Cerebellum (tissue), 4 donors: ENCODE measurements at places on chromosomes 1 and 21.

DNA sequence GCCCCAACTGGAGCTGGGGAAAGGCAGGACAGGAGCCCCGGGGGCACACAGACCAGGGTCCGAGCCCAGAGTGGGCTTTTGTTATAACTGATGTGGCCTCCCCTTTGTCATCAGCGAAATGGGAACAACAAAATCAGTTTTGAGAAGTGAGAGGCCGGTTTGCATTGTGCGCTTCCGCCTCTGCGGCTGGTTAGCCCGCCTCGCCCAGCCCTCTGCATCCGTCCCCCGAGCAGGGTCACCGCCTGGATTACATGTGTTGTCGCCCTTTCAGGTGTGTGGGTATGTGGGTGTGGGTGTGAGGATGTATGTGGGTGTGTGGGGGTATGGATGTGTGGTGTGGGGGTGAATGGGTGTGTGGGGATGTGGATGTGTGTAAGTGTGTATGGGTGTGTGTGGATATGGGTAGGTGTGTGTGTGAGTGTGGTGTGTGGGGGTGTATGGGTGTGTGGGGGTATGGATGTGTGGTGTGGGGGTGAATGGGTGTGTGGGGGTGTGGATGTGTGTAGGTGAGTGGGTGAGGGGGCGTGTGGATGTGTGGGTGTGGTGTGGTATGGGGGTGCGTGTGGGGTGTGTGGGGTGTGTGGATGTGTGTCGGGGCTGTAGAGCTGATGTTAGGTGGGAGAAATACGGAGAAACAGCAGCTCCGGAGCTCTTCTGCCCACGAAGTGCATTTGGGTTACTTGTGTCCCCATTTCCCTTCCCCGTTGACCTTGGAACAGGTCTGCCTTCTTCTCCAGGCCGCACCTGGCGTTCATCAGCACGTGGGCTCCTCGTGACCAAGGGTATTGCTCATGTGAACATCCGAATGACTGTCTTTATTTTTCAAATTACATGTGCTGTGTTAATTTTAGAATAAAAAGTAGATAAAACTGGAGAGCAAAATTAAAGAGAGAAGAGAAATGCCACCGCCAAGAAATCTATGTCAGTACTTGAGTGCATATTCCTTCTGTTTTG, 67.6 kb downstream of the FHAD1 start:
- DNase-seq, result no peak

- no peak for DNase-seq
Observed at GRCh38 chr1:224262373-224263054, 67.5 kb downstream of the NVL start.

DNA sequence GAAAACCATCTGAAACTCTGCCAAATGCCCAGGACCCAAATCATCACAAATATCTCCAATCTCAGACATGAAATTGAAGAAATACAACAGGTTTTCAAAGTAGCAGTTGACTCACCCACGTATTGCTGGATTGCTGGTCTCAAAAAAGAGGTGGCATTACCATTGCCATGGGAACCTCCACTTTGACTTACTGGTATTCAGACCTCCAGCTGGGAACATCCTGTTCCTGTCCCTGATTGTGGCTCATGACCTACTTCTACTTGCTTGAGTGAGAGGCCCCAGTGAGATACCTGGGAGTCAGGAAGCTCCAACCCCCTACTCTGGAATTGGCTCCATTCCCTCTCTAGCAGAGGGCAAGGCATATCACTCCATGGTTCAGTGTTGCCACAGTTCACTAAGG, 64.6 kb downstream of the NMNAT2 start:
- DNase-seq, result no peak

DNA sequence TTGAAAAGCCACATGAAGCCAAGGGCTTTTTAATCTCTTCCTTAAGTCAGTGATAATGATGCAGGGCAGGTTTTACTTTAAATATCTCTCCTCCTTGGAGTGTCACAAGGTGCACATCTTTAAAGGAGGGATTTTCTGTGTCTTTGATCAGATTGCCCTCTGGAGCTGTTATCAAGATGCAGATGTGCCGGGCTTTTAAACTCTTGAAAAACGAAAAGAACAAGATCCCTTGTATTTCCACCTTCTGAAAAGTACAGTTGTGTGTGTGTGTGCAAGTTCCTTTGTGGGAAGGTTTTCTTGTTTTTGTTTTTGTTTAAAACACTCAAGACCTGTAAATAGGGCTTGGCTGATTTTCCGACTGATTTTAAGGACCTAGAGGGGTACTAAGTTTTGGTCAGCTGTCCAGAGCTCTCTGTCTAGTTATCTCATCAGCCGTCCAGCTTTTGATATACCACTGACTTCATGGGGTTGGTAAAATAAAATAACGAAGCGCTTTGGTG, 1.6 kb downstream of the MARK1 start:
- DNase-seq, result no peak

DNA sequence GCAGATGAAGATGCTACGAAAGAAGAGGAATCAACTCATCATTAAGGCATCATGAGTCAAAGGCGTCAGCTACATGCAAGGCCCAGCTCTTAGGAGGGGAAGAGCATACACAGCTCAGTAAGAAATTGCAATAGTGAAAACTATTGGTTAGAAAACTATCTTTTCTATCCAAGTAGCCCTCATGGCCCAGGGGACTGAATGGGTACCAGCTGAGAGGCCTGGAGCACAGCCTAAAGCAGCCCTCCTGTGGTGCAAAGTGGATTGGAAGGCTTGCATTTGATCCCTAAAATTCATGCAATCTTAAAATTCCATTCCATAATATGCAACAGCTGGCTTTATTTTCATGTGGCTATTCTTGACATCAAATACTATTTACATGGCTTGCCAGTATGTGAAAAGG, 251.8 kb upstream of the USP24 start:
- no peak for DNase-seq

DNA sequence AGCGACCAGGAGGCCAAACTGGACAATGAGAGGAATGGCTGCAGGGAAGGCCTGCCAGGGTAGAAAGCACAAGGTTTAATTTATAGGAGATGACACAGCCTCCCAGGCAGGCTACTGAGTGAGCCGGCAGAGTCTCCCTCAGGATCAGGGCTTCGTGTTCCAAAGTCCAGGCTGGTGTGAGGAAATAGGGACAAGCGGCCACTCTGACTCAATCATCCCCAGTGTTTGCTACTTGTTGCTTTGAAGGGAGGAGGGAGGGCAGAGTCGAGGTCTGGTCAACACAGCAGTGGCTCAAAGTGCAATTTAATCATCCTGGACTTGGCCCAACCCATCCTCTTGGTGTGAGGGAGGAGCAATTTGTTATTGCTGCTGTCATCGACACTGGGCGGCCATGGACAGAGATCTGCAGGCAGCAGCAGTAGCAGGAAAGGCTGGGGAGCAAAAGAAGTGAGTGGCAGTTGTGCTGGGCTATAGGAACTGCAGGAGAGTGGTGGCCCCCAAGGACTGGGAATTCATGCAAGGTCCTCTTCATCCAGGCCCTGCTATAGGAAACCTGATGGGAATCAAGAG, 27.5 kb downstream of the TBX15 start:
- no peak for DNase-seq

- peak; percentile 95 for DNase-seq
Observed at GRCh38 chr1:1304331-1305299, 3.1 kb downstream of the ACAP3 start.

- DNase-seq, result no peak
Observed at GRCh38 chr1:199290186-199290585, 651.3 kb downstream of the PTPRC start.

DNA sequence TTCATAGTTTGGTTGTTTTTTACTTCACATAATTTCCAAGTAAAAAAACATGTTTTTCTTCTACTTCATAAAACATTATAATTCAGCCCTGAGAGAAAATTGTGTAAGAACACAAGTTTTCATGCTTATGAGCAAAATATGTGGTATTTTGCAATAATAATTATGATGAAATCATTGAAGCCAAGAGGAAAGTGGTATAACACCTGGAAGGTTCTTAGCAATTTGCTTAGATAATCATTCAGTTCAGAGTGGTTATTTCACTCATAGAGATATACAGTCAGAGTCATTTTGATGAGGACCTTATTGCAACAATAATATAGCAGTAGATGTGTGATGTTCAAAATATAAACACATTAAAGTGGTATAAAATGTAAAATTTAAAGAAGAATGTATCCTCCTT, 94.5 kb downstream of the PLPPR4 start:
- no peak for DNase-seq

DNA sequence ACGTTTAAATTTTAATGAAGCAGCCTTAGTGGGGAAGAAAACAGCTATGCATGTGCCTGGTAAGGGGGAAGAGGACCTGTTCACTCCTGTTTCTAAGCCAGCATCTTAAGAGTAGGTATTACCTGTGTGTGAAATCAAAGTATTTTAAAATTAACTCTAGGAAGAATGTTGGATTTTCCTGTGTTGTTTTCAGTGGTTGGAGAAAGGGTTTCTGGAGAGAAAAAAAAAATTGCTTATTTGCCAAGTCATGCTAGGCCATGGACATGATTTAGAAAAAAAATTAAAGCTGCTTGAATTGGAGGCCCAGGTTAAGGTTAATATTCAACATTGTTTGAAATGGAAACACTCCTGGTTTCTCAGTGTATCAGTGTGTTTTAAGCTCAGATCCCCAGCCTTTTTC, 42.9 kb upstream of the DNAJC6 start:
- DNase-seq, result no peak

DNA sequence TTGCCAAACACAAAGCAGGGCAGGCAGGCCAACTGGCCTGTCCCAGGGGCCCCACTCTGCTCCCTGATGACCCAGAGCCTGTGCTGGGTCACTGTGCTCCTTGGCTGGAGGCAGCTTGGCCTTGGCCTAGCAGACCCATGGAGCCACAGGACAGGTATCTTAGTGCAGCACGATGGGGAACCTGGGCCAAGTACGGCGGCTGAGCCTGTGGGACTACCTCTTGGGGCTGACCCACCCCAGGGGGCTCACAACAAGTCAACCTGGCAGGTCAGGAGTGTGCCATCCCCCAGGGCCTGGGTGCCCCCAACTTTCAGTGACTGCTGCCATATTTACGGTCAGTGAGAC, 10.1 kb upstream of the FGR start:
- DNase-seq, result no peak

- peak; percentile 58 for DNase-seq
Observed at GRCh38 chr1:18535391-18536210, 54.9 kb downstream of the KLHDC7A start.

GRCh38 chr1:215599418-215600074, 32.4 kb downstream of the KCTD3 start:
- DNase-seq, result no peak

- no peak for DNase-seq
Observed at GRCh38 chr1:33378524-33378923, 52.4 kb downstream of the PHC2 start.

DNA sequence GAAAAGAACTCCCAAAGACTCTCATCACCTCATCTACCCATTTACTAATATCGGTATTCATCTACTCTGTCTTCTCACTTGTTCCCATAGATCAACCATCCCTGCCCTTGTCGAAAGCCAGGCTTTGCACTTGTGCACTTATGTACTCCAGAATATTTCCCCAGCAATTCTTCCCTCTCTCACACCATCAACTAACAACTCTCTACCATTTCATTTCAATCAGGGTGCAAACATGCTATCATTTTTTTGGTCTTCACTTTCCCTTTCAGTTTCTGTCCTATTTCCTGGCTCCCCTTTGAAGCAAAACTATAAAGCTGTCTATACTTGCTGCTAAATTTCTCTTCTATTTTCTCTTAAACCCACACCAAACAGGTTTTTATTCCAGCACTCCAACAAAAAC, 6.7 kb downstream of the C1orf105 start:
- no peak for DNase-seq

DNA sequence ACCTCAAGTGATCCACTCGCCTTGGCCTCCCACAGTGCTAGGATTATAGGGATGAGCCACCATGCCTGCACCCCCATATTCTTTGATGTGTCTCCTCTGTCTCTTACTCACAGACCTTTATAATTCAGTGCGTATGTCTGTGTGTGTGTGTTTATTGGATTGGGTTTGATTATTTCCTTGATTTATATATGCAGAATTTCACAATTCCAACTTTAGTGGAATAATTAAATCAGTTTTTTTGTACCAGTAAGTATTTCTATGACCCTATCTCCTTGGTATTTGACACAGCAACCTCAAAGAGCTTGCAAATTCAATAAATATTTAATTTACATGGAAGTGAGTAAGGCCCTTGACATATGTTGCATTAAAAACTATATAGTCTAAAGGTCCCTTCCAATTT, 333.9 kb upstream of the ADAMTS5 start:
- DNase-seq, result no peak

DNA sequence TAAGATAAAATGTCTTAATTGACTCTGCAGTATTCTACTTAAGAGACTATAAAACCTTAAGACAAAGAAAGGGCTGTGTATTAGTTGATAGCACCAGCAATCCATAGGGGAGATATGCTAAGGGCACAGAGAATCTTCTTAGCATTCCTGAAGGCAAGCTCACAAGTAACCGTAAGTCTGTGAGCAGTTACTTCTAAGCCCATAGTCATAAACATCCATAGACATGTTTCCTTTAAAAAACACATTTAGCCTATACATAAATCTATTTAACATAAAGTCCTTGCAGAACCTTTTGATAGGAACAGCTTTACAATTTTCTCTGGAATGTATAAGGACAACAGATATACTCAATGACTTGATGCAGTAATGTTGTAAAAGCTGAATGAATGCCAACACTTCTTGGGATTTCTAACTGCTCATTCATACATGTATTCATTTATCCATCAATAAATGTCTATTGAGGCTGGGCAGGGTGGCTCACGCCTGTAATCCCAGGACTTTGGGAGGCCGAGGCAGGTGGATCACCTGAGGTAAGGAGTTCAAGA, 6.3 kb upstream of the ERRFI1 start:
- DNase-seq, result no peak

- peak; percentile 59 for DNase-seq
Observed at GRCh38 chr1:33996281-33996680, 132.4 kb downstream of the HMGB4 start.

DNA sequence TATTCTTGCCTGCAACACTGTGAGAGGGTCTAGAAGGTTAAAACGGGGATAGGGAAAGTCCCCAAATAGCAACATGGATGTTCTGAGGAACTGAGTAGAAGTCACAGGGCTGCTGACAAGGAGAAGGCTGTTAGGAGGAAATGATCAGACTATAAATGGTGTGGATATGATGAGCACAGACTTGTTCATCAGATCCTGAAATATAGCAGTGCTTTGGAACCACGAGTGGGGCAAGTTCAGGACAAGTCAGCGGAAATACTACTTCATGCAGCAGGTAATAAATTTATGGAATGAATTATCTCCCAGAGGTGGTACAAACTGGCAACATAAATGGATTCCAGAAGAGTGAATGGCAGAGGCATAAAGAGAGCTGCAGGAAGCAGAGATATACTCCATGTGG, 3.2 kb upstream of the KIAA0040 start:
- DNase-seq, result no peak
